Stromal cell of bone marrow (primary cell): ENCODE measurements at places on chromosomes 11 and 22.

GRCh38 chr11:122778148-122778547 is 60.2 kb upstream of the CRTAM start:
- DNase-seq = peak; percentile 15

GRCh38 chr11:69370984-69371709 is 77.2 kb downstream of the MYEOV start:
- DNase-seq = no peak

DNA sequence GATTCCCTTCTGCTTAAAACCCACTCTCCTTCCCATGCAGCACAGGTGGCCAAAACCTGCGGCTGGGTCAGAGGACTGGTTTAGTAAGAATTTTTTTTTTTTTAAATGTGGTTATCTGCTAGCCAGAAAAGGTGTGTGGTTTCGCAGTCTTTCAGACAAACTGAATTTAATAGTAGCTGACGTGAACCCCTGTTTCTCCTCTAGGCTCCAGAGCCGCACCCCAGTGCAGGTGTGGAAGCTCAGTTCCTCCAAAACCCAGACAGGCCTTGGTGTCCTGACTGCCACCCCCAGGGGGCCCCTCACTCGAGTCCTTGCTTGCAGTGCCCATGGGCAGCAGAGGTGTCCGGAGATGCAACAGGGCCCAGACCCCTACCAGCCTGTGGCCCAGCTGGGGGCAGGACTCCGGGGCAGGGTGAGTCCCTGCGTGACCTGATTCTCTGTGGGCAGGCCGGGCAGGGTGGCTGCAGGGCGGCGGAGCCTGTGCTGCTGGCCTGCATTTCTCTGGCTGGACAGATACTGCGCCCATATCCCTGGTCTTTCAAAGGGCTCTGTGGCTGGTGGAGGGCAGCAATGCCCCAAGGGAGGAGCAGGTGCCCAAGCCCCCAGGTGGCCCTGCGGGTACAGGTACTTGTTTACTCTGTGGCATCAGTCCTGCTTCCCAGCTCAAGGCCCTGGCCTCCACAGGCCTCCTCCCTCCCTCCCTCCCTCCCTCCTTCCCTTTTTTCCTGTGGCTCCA is 15.2 kb downstream of the KCNQ1 start:
- no peak for DNase-seq

GRCh38 chr11:65355013-65355775 is 643 bp downstream of the TIGD3 start:
- no peak for DNase-seq
